SJCRH30 (cell line): ENCODE measurements at places on chromosomes 13 and 19.

DNA sequence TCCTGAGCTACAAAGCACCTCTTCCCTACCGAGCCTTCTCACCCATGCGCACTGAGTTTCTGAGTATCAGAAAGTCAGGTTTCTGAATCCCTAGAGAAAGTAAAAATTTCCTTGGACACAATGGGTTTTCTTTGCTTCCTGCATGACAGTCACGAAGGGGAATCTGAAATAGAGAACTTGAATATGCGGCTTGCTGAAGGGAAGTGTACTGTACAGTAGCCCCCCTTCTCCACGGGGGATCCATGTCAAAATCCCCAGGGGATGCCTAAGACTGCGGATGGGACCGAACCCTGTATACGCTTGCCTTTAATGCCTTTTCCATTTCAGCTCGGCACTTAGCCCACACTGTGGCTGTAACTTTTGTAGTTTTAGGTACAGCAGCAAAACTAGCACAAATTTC, 107.9 kb downstream of the GGACT start:
- H3K36me3 ChIP-seq: no peaks in the 10 kb centered on the region
- H3K27me3 ChIP-seq: no peaks in the 10 kb centered on the region
- H3K27ac ChIP-seq: no peak overlapping the region
- no peak overlapping the region for H3K4me3 ChIP-seq
- no peak for DNase-seq

GRCh38 chr13:45953082-45953481, 99.5 kb downstream of the ZC3H13 start:
- H3K4me3 ChIP-seq: no peak overlapping the region
- H3K4me1 ChIP-seq: no peaks in the 10 kb centered on the region
- no peak overlapping the region for H3K27ac ChIP-seq
- peaks cover 20% of the 10 kb centered on the region for H3K36me3 ChIP-seq

- H3K36me3 ChIP-seq: no peaks in the 10 kb centered on the region
- no peak overlapping the region for H3K4me3 ChIP-seq
- no peaks in the 10 kb centered on the region for H3K4me1 ChIP-seq
- H3K27me3 ChIP-seq: no peaks in the 10 kb centered on the region
- DNase-seq: no peak
These were observed 121.9 kb upstream of the TSC22D1 start for GRCh38 chr13:44698066-44698465.

DNA sequence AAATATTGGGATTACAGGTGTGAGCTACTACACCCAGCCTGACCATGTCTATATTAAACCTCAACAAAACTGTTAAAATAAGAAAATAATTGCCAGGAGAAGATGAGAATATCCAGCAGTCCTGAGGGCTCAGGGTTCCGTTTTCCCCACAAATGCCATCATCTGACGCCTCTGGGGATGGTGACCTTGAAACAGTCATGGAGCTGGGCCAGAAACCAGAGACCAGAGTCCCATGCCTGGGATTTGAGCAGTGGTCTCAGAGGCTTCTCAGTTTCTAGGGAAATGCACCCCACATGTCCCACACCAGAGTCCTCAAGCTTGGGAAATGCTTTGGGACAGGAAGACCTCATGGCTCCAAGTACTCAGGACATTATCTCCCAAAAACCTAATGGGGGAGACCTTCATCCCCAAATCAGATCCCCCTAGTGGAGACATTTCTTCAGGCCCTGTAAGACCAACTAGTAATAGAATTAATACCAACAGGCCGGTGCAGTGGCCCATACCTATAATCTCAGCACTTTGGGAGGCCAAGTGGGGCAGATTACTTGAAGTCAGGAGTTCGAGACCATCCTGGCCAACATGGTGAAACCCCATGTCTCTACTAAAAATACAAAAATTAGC, 2.9 kb upstream of the MAP1S start:
- peaks cover 6% of the 10 kb centered on the region; the same call in 1 of the 2 replicates for H3K27me3 ChIP-seq
- no peak overlapping the region for H3K27ac ChIP-seq
- no peak for DNase-seq
- no peaks in the 10 kb centered on the region for H3K36me3 ChIP-seq
- H3K4me3 ChIP-seq: no peak overlapping the region

- no peak for DNase-seq
- no peaks in the 10 kb centered on the region for H3K36me3 ChIP-seq
- no peak overlapping the region for H3K27ac ChIP-seq
- H3K4me1 ChIP-seq: no peaks in the 10 kb centered on the region
These were observed 36.4 kb downstream of the STK24 start for GRCh38 chr13:98540476-98540875.

GRCh38 chr19:28217022-28217421, 995.9 kb downstream of the UQCRFS1 start:
- H3K4me3 ChIP-seq: no peak overlapping the region
- no peak for DNase-seq
- H3K27ac ChIP-seq: no peak overlapping the region
- no peaks in the 10 kb centered on the region for H3K36me3 ChIP-seq

DNA sequence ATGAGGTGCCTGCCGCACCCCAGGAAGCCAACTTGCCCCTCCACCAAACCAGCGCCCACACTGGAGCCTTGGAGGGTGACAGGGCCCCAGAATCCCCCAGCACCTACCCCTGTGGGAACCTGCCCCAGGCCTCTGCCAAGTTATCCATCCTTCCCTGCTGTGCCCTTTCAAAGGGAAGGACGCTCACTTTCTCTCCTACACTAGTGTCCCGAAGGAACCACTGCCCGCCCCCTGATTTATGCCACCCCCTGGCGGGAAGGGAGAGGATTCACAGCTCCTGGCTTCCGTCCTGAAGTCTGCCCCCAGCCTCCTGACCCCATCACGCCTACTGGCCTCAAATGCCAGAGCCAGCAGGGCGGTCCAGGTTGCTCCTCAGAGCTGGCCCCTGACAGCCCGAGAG, 1.4 kb downstream of the EVI5L start:
- no peak overlapping the region for H3K27ac ChIP-seq
- H3K4me1 ChIP-seq: no peaks in the 10 kb centered on the region
- H3K27me3 ChIP-seq: no peaks in the 10 kb centered on the region
- H3K36me3 ChIP-seq: no peaks in the 10 kb centered on the region

- H3K27me3 ChIP-seq: peaks cover 26% of the 10 kb centered on the region
- H3K36me3 ChIP-seq: no peaks in the 10 kb centered on the region
- no peaks in the 10 kb centered on the region for H3K4me1 ChIP-seq
- DNase-seq: no peak
- H3K27ac ChIP-seq: no peak overlapping the region
These were observed 29.9 kb downstream of the LAIR2 start for GRCh38 chr19:54532528-54532927.

GRCh38 chr13:26878438-26878837, 117.9 kb upstream of the GPR12 start:
- H3K27ac ChIP-seq: no peak overlapping the region
- no peak for DNase-seq
- no peaks in the 10 kb centered on the region for H3K4me1 ChIP-seq
- no peaks in the 10 kb centered on the region for H3K36me3 ChIP-seq
- peaks cover 4% of the 10 kb centered on the region; the same call in 1 of the 2 replicates for H3K27me3 ChIP-seq
- no peak overlapping the region for H3K4me3 ChIP-seq

- no peak overlapping the region for H3K27ac ChIP-seq
- no peaks in the 10 kb centered on the region for H3K36me3 ChIP-seq
- no peak for DNase-seq
- H3K4me3 ChIP-seq: no peak overlapping the region
- H3K4me1 ChIP-seq: no peaks in the 10 kb centered on the region
- H3K27me3 ChIP-seq: no peaks in the 10 kb centered on the region
These were observed 54.3 kb downstream of the RUBCNL start for GRCh38 chr13:46332772-46333171.

DNA sequence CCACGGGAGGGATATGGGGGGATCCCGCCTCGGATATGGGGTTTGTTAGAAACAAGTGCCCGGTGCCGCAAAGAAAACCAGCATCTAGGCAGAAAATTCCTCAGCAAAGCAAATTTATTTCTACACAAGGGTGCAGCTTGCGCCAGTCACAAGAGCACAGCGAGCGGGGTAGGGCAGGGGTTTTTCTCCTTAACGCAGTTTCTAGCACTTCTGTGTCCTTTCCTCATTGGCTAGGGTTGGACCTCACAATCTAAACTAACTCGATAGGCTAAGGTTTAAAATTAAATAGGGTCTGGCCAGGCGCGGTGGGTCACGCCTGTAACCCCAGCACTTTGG, 595 bp downstream of the ZNF440 start:
- peak overlapping the region; percentile 61 for H3K27ac ChIP-seq
- peaks cover 16% of the 10 kb centered on the region for H3K36me3 ChIP-seq
- no peaks in the 10 kb centered on the region for H3K4me1 ChIP-seq

DNA sequence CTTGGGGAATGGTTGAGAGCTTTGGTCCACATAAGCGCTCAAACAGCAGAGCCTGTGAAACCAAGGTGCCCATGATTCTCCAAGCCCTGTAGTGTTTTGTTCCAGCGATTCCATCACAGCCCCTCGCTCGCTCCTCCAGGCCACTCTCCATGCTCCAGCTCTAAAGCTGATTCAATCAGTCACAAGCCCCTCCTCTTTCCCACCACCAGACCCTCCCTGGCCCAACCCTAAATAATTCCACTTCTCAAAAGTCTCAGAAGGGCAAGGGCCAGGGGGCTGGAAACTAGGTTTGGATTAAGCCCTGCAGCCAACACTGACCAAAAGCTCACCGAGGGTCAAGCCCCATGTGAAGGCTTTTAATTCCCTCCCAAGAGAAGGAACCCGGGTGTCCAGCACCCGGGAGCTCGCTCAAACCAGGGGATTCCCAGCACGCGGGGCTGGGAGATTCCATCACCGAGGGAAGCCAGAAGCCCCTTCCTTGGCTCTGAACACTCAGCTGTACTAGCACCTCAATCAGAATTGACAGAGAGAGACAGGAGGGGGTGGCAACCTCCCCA, 1.5 kb downstream of the ZNF296 start:
- H3K4me3 ChIP-seq: no peak overlapping the region
- no peaks in the 10 kb centered on the region for H3K27me3 ChIP-seq
- no peak for DNase-seq

GRCh38 chr19:5877882-5878281, 7.5 kb upstream of the FUT5 start:
- peaks cover 55% of the 10 kb centered on the region for H3K4me1 ChIP-seq
- H3K27me3 ChIP-seq: no peaks in the 10 kb centered on the region
- DNase-seq: peak; percentile 77
- H3K4me3 ChIP-seq: no peak overlapping the region
- H3K27ac ChIP-seq: peak overlapping the region; percentile 81

- DNase-seq: no peak
- H3K4me3 ChIP-seq: peak overlapping the region; percentile 24
- no peaks in the 10 kb centered on the region for H3K36me3 ChIP-seq
- peaks cover 41% of the 10 kb centered on the region for H3K27me3 ChIP-seq
- H3K4me1 ChIP-seq: no peaks in the 10 kb centered on the region
These were observed 41.4 kb downstream of the DEDD2 start for GRCh38 chr19:42175952-42176648.

DNA sequence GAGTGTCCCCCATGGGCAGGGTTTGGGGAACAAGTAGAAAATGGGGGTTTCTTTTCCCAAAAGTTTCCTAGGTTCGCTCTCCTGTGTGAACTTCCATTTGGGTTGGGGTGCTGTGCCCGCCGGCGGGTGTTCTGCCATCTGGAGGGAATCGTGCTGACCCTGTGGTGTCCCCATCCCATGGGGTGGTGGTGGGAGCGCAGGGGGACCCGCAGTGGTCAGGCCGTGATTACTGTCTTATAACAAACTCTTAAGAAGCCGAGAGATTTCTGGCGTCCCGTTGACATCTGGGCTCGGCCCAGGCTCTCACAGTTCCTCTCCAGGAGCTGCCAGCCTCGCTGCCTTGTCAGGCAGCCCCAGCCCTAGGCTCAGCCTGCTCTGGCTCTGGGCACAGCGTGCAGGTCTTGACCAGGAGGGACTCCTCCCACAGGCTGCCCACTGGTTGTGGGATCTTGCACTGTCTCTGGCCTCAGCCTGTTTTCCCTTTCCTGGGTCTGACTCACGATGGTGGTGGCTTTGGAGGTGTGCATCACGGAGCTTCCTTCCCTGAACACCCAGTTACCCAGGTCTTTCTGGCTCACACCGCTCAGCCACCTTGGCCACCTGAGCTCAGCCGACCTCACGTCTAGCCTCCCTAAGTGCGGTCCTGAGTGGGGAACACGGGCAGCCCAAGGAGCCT, 34.5 kb downstream of the PLEKHJ1 start:
- no peak overlapping the region for H3K27ac ChIP-seq
- H3K4me3 ChIP-seq: no peak overlapping the region
- DNase-seq: no peak
- H3K36me3 ChIP-seq: no peaks in the 10 kb centered on the region; the same call in 1 of the 2 replicates

GRCh38 chr13:43792076-43792881, 5.5 kb upstream of the ENOX1 start:
- H3K4me1 ChIP-seq: no peaks in the 10 kb centered on the region; the same call in 1 of the 2 replicates
- H3K27ac ChIP-seq: no peak overlapping the region

GRCh38 chr13:25406377-25406776, 34.6 kb downstream of the ATP8A2 start:
- H3K36me3 ChIP-seq: no peaks in the 10 kb centered on the region
- H3K4me3 ChIP-seq: no peak overlapping the region
- no peaks in the 10 kb centered on the region for H3K4me1 ChIP-seq
- no peak for DNase-seq

DNA sequence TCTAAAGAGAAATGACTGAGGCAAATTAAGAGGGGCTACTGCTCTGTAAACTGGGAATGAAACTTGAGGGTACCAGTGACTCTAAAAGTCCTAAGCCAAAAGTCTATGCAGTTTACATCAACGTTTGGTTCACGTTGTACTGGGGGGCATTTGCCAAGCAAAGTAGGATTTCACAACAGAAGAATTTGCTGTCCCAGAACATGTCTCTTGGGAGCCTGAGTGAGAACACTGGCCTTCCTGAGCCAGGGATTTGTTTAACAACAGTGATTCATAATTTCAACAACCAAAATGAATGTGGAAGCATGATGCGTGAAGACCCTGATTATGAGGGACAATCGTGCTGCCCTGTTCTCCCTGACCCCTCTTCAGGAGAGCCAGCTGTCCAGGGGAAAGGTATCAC, 178.0 kb downstream of the OXGR1 start:
- no peaks in the 10 kb centered on the region for H3K36me3 ChIP-seq
- H3K27me3 ChIP-seq: no peaks in the 10 kb centered on the region
- no peak overlapping the region for H3K4me3 ChIP-seq
- DNase-seq: peak; percentile 5

DNA sequence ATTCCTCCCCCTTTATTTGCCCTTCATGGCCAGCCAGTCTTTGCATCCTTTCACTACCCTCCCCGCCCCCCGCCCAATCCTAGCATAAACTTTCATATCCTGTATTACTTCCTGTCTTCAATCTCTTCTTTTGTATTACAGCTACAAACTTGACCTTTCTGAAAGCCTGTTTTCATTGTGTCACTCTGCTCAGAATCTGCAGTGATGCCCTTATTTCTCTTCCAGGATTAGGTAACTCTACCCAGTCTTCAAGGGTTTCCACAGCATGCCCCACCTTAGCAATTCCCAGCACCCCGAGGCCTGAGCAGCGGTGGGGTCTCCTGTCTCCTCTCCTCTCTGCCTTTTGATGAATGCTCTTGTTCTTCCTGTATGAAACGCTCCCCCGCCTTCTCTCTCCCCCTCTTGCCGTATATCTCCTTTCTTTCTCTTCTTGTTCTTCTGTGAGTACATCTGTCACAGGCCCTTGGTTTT, 145.6 kb downstream of the SHISA2 start:
- peaks cover 35% of the 10 kb centered on the region for H3K4me1 ChIP-seq
- no peak overlapping the region for H3K27ac ChIP-seq
- H3K4me3 ChIP-seq: no peak overlapping the region
- no peaks in the 10 kb centered on the region for H3K27me3 ChIP-seq
- DNase-seq: no peak

GRCh38 chr19:29155683-29156082, 57.3 kb downstream of the UQCRFS1 start:
- no peak for DNase-seq
- H3K4me3 ChIP-seq: no peak overlapping the region
- H3K4me1 ChIP-seq: no peaks in the 10 kb centered on the region; the same call in 1 of the 2 replicates
- H3K27ac ChIP-seq: no peak overlapping the region
- no peaks in the 10 kb centered on the region for H3K27me3 ChIP-seq
- no peaks in the 10 kb centered on the region for H3K36me3 ChIP-seq

- no peaks in the 10 kb centered on the region for H3K27me3 ChIP-seq
- H3K27ac ChIP-seq: no peak overlapping the region
- H3K36me3 ChIP-seq: no peaks in the 10 kb centered on the region
These were observed 20.1 kb upstream of the MYADM start for GRCh38 chr19:53847555-53847954.
